ENCODE measurements at places on chromosomes 16 and 17. TPM values are rescaled to one million over a fixed set of nuclear protein-coding genes. Genes with fewer than 3 reads are reported as not detected.
A peak's percentile ranks its signal among the peaks of the same experiment; 100 is the strongest.

SDK2 gene
- not detected for total RNA-seq

KRTAP4-16 gene
- not detected for total RNA-seq

HOXB7 gene
- total RNA-seq = 1.0 TPM

PIPOX gene
- 7.4 TPM for total RNA-seq

SOX8 gene
- 6.4 TPM for total RNA-seq

WFDC1 gene
- total RNA-seq = 4.7 TPM

CRYBA1 gene
- total RNA-seq = not detected

NUDT7 gene
- total RNA-seq = 3.7 TPM

LRRC36 gene
- 0.46 TPM for total RNA-seq

HSPB9 gene
- not detected for total RNA-seq

BRIP1 gene
- not detected for total RNA-seq

MMP25 gene
- total RNA-seq = 1.1 TPM

- no peak for DNase-seq
- no peaks in the 10 kb centered on the region for H3K4me1 ChIP-seq
- H3K36me3 ChIP-seq = no peaks in the 10 kb centered on the region
- no peak overlapping the region for H3K4me3 ChIP-seq
Measured at GRCh38 chr17:65656390-65657250, 95.2 kb upstream of the AXIN2 start.

DNA sequence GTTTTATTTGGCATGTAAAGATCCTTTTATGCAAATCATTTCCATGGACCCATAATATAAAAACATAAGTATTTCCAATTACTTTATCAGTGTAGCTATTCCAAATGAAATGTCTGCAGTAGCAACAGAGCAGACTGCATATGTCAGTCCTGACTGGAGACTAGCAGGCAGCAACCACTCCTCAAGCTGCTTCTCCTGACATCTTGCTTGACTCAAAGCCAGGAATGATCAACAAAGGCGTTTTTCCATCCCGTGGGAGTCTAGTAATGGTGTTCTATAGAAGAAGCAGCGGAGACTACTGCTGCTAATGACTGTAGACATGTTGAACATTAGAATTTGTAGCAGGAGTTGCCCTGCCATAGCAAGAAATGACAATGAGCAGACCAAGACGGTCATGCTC is 73.2 kb upstream of the AKTIP start:
- no peak overlapping the region for H3K4me3 ChIP-seq
- no peaks in the 10 kb centered on the region for H3K27me3 ChIP-seq
- H3K4me1 ChIP-seq = no peaks in the 10 kb centered on the region
- no peak overlapping the region for H3K27ac ChIP-seq
- no peak for DNase-seq
- no peaks in the 10 kb centered on the region for H3K36me3 ChIP-seq

DNA sequence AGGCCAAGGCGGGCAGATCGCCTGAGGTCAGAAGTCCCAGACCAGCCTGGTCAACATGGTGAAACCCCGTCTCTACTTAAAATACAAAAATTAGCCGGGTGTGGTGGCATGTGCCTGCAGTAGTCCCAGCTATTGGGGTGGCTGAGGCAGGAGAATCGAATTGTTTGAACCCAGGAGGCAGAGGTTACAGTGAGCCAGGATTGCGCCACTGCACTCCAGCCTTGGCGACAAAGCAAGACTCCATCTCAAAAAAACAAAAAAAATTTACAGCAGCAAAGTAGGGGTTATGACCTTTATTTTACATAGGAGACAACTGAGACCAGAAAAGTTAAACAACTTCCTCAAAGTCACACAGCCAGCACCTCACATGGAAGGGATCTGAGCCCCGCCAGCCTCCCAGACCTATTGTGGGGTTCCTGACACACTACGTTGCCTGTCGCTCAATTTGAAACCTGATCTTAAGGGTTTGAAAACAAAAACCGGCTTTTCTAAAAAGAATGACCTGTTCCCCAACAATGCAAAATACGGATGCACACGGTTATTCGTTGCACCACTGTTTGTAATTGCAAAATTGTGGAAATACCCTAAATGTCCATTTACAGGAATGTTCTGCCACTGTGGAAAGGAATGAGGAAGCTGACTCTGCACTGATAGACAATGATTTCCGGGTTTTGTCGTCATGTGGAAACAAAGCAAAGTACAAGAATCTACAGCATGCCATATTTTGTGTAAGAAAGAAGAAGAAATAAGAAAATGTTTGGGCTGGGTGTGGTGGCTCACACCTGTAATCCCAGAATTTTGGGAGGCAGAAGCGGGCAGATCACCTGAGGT is 77.2 kb downstream of the CNGB1 start:
- H3K4me3 ChIP-seq = no peak overlapping the region
- H3K27ac ChIP-seq = no peak overlapping the region
- no peaks in the 10 kb centered on the region for H3K27me3 ChIP-seq
- H3K4me1 ChIP-seq = no peaks in the 10 kb centered on the region

DNA sequence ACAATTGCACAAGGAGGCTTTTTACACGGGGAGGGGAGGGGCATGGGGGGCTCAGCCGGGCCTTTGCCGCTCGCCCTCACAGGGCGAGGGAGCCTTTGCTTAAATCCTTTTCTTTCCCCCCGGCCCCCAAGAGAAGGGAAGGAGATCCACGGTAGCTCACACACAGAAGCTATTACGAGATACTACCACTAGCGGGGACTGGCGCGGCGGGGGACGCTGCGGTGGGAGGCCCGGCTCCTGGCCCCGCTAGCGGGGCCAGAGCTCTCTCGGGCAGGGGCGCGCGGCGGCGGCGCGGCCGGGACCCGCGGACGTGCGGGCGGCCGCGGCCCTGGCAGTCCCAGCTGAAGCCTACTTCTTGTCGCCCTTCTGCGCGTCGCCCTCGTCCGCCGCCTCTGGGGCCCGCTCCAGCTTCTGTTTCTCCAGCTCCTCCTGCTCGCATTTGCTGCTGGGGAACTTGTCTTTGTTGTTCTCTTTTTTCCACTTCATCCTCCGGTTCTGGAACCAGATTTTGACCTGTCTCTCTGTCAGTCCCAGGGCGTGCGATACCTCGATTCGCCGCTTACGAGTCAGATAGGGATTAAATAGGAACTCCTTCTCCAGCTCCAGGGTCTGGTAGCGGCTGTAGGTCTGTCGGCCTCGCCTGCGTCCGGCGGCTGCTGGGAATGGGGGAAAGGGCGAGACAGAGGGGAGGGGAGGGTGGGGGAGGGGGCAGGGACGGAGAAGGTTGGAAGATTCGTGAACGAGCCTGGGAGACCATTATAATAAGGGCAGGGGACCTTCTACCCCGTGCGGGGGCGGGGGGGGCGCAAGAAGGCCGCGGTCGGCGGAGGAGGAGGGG is 2.0 kb downstream of the HOXB8 start:
- no peaks in the 10 kb centered on the region for H3K36me3 ChIP-seq
- peak overlapping the region; percentile 12 for H3K4me3 ChIP-seq
- no peak for DNase-seq
- H3K4me1 ChIP-seq = no peaks in the 10 kb centered on the region

DNA sequence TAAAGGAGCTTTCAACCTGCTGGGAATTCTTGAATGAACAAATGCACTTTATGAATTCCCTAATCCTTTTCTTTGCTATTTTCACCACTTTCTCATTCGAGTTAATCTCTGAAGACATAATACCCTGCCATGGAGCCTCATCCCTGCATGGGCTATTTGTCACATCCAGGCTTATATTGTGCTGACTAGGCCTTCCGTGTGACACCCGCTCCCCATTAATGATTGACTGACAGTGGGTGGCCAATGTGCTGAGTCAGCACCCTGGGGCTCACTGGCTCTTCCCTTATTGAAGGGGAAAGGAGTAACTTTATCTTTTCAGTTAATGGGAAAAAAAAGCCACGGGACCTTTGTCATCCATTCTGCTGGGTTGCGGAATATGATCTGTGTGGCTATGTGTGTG is 1024.8 kb upstream of the EEF2KMT start:
- H3K4me3 ChIP-seq = no peak overlapping the region
- no peaks in the 10 kb centered on the region for H3K27me3 ChIP-seq
- no peaks in the 10 kb centered on the region for H3K36me3 ChIP-seq
- H3K4me1 ChIP-seq = no peaks in the 10 kb centered on the region
- DNase-seq = no peak
- H3K27ac ChIP-seq = no peak overlapping the region

DNA sequence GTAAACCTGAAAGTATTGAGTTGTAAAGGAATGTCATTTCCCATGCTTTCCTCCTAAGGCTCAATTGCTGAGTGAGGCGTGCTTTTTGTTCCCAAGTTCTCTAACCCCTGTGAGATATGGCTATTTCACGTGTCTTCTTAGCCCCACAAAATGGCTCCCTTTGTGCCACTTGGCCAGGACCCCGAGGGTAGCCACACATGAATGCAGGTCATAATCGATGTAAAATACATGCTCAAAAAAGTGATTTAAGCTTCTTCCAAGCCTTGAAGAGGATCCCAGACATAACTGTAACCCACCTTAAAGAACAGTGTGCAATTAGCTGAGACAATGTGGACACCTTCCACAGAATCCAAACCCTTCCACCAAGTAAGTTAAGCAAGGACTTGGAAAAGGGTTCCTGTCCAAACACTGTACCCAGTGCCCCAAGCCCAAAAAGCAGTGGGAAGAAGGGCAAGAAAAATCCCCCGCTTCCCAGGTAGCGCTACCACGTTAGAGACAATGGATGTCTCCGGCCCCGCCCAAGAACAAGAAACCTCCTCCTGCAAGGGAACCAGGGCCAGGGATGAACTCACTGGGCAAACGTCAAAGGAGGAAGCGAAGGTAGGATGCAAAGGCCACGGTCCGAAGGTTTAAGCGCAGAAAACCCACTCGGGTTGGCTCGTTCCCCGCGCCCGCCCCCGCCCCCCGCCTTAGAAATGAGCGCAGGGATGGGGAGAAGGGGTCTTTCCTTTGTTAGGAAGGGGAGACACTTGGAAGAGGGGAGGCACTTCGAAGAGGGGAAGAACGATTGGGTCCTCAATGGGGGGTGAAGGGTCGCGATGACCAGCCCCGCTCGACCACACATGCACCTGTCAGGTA is 1.2 kb downstream of the JPT1 start:
- no peaks in the 10 kb centered on the region for H3K4me1 ChIP-seq
- H3K4me3 ChIP-seq = peak overlapping the region; percentile 47
- no peak for DNase-seq
- H3K27ac ChIP-seq = no peak overlapping the region
- no peaks in the 10 kb centered on the region for H3K36me3 ChIP-seq
- no peaks in the 10 kb centered on the region for H3K27me3 ChIP-seq

- H3K36me3 ChIP-seq = no peaks in the 10 kb centered on the region
- no peak overlapping the region for H3K27ac ChIP-seq
- no peaks in the 10 kb centered on the region for H3K4me1 ChIP-seq
- H3K27me3 ChIP-seq = no peaks in the 10 kb centered on the region
Measured at GRCh38 chr17:77034677-77035424, 105.9 kb upstream of the SEC14L1 start.

DNA sequence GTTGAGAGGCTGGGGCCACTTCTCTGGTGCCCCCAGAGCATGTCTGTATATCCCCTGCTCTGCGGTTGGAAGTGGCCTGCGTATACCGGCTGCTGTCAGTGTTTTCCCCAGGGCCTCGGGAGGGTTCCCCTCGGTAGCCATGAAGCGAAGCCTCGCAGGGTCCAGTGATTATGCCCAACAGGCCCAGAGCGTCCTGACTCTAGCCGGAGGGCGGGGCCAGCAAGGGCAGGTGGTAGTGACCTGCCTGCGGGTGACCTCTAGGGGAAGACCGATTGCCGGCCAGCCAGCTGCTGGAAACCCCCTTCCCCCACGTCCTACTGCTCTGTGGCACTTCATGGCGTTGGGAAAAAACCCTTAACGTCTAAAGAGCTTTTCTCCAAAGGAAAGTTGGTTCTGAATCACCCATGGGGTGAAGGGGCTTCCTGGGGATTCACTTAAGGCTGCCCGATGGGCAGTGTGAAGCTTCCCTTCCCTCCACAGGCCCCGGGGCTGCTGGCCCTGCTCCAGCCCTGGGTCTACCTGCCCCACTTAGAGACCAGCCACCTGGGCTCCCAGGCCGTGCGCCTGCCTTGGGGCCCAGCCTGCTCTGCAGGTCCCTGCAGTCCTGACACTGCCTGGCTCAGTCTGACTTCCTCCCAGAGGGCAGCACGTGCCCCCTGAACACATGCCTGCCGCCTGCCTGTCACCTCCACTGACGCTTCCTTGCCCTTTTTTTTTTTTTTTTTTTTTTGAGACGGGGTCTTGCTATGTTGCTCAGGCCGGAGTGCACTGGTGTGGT is 72.8 kb downstream of the SOCS1 start:
- H3K4me3 ChIP-seq = no peak overlapping the region
- no peak overlapping the region for H3K27ac ChIP-seq
- no peaks in the 10 kb centered on the region for H3K4me1 ChIP-seq
- H3K27me3 ChIP-seq = no peaks in the 10 kb centered on the region

DNA sequence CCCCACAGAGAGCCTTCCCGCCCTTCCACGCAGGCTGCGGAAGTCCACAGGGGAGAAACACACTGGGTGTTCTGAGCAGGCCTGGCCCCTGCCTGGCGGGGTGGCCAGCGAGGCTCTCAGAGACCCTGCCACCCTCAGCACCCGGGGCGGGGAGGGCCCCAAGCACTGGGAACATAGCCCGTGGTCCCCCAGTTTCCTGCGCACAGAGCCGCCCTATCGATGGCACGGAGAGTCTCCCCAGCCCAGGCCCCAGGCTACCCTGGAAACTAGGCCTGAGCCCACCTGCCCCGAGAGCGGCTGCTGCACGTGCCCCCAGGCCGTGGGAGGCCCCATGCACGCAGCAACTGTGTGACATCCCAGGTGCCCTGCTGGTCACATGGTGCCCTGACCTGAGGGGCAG is 10.2 kb upstream of the CCDC154 start:
- H3K27ac ChIP-seq = no peak overlapping the region
- H3K36me3 ChIP-seq = no peaks in the 10 kb centered on the region
- no peaks in the 10 kb centered on the region for H3K4me1 ChIP-seq
- H3K27me3 ChIP-seq = no peaks in the 10 kb centered on the region

- DNase-seq = no peak
- H3K27ac ChIP-seq = peak overlapping the region; percentile 12
- no peak overlapping the region for H3K4me3 ChIP-seq
- H3K36me3 ChIP-seq = no peaks in the 10 kb centered on the region
Measured at GRCh38 chr17:50689956-50690886, 17.5 kb downstream of the ANKRD40 start.

GRCh38 chr17:8185582-8186445 is 4.2 kb downstream of the BORCS6 start:
- DNase-seq = peak; percentile 92
- H3K4me1 ChIP-seq = peaks cover 13% of the 10 kb centered on the region
- H3K36me3 ChIP-seq = no peaks in the 10 kb centered on the region
- H3K27ac ChIP-seq = peak overlapping the region; percentile 99

- no peaks in the 10 kb centered on the region for H3K4me1 ChIP-seq
- H3K27me3 ChIP-seq = no peaks in the 10 kb centered on the region
- H3K36me3 ChIP-seq = no peaks in the 10 kb centered on the region
- no peak overlapping the region for H3K27ac ChIP-seq
- DNase-seq = no peak
Measured at GRCh38 chr16:29736764-29737163, 9.0 kb downstream of the C16orf54 start.

- DNase-seq = no peak
- H3K4me3 ChIP-seq = no peak overlapping the region
- no peak overlapping the region for H3K27ac ChIP-seq
- no peaks in the 10 kb centered on the region for H3K36me3 ChIP-seq
- no peaks in the 10 kb centered on the region for H3K27me3 ChIP-seq
- no peaks in the 10 kb centered on the region for H3K4me1 ChIP-seq
Measured at GRCh38 chr17:43142153-43142552, 17.0 kb upstream of the BRCA1 start.

All from uterus (tissue), 4 donors.